ENCODE measurements at places on chromosomes 2 and 18. TPM values are rescaled to one million over a fixed set of nuclear protein-coding genes. Genes with fewer than 3 reads are reported as not detected.

- no peak overlapping the region for H3K27ac ChIP-seq
- H3K36me3 ChIP-seq: no peaks in the 10 kb centered on the region
- H3K27me3 ChIP-seq: peaks cover 7% of the 10 kb centered on the region
- H3K4me1 ChIP-seq: no peaks in the 10 kb centered on the region
Measured at GRCh38 chr2:7243276-7243675, 326.1 kb downstream of the RNF144A start.

- no peak for DNase-seq
- no peak overlapping the region for H3K4me3 ChIP-seq
- no peaks in the 10 kb centered on the region for H3K36me3 ChIP-seq
- no peaks in the 10 kb centered on the region for H3K27me3 ChIP-seq
- no peak overlapping the region for H3K27ac ChIP-seq
- H3K4me1 ChIP-seq: no peaks in the 10 kb centered on the region
Measured at GRCh38 chr2:230660294-230661060, 52.2 kb upstream of the CAB39 start.

DNA sequence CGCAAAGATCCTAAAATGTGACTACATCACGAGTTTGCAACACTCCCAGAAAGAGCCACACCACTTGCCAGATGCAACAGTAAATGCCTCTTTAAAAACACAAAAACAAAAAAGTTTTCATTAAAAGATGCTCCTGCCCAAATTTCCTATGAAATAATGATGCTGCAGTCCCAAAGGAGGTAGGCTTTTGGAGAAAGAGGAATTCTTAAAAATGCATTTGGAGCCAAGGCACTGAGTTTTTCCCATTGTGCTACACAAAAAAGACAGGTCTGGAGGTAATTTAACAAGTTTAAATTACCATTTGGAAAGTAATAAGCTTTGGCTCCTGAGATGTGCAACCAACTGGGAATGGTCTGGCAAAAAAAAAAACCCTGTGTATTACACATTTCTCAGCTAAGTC is 145.0 kb downstream of the PID1 start:
- H3K27me3 ChIP-seq: peaks cover 3% of the 10 kb centered on the region
- DNase-seq: no peak
- H3K4me3 ChIP-seq: no peak overlapping the region
- H3K36me3 ChIP-seq: no peaks in the 10 kb centered on the region
- H3K27ac ChIP-seq: no peak overlapping the region
- H3K4me1 ChIP-seq: no peaks in the 10 kb centered on the region

DNA sequence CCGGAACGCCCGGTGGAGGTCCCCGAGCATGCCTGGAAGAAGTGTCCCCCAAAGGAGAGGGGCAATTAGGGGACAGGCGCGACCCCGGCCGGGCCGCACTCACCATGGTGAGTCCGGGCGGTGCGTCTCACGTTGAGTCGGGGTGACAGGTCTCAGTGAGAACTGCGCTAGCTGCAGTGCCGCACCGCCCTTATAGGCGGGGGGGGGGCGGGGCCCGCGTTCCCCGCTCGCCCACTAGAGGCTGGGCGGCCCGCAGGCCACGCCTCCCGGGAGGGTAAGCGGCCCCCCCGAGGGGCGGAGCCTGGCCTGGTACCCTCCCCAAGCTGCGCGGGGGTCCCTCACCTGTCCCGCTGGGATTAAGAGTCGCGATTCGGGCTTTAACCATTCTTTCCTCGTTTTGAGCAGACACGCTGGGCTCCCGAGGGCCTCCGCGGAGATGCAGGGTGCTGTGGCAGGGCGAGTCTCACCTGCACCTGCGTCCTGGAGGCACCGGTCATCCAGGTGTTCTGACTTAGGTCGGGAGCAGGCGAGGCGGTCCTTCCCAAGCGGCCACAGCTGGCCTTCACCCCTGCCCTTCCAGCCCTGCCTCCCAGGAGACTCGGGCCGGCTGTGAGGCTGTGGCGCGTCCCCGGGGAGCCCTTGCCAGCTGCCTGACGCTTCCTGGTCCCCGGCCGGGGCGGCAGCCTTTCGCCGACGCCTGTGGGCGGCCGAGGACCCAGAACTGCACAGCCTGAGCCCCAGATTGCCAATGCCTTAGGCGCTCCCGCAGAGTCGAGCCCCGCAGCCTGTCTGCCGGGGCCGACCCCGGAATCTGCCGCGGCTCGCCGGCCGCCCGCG is at the start of gene TUBA4A:
TUBA4A (minus strand) TSS at position 166 of the 837 bp plus-strand sequence; CDS start at position 106, 60 bp downstream.
- DNase-seq: peak; percentile 90
- no peaks in the 10 kb centered on the region for H3K27me3 ChIP-seq
- H3K4me3 ChIP-seq: peak within 1 kb of the TSS; percentile 74
- H3K36me3 ChIP-seq: peaks cover 6% of the 10 kb centered on the region
- H3K4me1 ChIP-seq: peaks cover 38% of the 10 kb centered on the region

GRCh38 chr18:65498605-65499004 is 252.2 kb upstream of the CDH7 start:
- H3K4me1 ChIP-seq: no peaks in the 10 kb centered on the region
- H3K36me3 ChIP-seq: no peaks in the 10 kb centered on the region
- H3K27me3 ChIP-seq: no peaks in the 10 kb centered on the region
- H3K27ac ChIP-seq: no peak overlapping the region
- no peak overlapping the region for H3K4me3 ChIP-seq

GRCh38 chr2:44560352-44560751 is 198.6 kb downstream of the CAMKMT start:
- peak; percentile 58 for DNase-seq
- H3K4me3 ChIP-seq: no peak overlapping the region
- H3K36me3 ChIP-seq: no peaks in the 10 kb centered on the region
- no peaks in the 10 kb centered on the region for H3K27me3 ChIP-seq
- H3K27ac ChIP-seq: no peak overlapping the region
- H3K4me1 ChIP-seq: peaks cover 10% of the 10 kb centered on the region

GRCh38 chr2:73984203-73984921 is at the start of gene TET3:
Gene TET3, plus strand, starts transcription at chr2:73984910. Its CDS starts 1,494 bp downstream, at chr2:73986404.
- H3K27me3 ChIP-seq: no peaks in the 10 kb centered on the region
- peak within 1 kb of the TSS; percentile 98 for H3K27ac ChIP-seq
- H3K4me1 ChIP-seq: peaks cover 78% of the 10 kb centered on the region
- H3K36me3 ChIP-seq: peaks cover 4% of the 10 kb centered on the region

DNA sequence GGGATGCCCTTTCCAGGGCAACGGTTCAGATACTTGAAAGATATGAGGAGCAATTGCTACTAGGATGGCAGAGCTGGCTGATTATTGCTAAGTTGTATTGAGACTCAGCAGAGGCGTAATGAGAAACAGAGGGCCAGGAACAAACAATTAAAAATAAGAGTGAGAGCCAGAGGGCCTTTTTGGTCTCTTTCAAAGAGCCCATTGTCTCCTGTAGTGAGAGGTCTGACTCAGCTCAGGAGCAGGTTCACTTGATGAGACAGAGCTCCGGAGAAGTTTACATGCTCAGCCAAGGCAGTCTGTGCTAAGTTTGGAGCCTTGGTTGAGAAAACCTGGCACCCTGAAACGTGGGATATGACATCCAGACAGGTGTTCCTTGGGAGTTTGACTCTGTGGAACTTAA is 303.9 kb upstream of the DLGAP1 start:
- H3K36me3 ChIP-seq: no peaks in the 10 kb centered on the region
- H3K27me3 ChIP-seq: no peaks in the 10 kb centered on the region
- no peak for DNase-seq
- no peak overlapping the region for H3K27ac ChIP-seq
- H3K4me3 ChIP-seq: no peak overlapping the region

GRCh38 chr2:217611056-217611455 is 391.7 kb downstream of the TNS1 start:
- H3K27me3 ChIP-seq: peaks cover 33% of the 10 kb centered on the region
- H3K36me3 ChIP-seq: no peaks in the 10 kb centered on the region
- DNase-seq: no peak
- H3K4me3 ChIP-seq: no peak overlapping the region
- no peaks in the 10 kb centered on the region for H3K4me1 ChIP-seq

GRCh38 chr18:68797871-68798270 is at the start of gene CCDC102B:
Gene CCDC102B, plus strand, starts transcription at chr18:68798080. Its CDS starts 38,684 bp downstream, at chr18:68836764.
- peaks cover 19% of the 10 kb centered on the region for H3K4me1 ChIP-seq
- peak; percentile 52 for DNase-seq
- H3K4me3 ChIP-seq: peak within 1 kb of the TSS; percentile 9
- peak within 1 kb of the TSS; percentile 90 for H3K27ac ChIP-seq
- no peaks in the 10 kb centered on the region for H3K36me3 ChIP-seq

DNA sequence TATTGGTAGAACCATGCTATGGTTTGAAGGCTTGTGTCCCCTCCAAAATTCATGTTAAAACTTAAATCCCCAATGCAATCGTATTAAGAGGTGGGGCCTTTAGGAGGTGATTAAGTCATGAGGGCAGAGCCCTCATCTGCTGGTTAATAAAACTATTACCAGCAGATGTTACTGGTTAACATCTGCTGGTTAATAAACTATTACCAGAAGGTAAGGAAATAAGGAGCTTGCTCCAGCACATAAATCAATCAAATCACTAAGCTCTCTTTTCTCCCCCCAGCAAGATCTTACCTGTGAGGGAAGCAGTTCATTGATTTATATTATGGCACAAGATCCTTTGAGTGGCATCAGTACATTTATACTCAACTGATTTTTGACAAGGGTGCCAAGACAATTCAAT is 96.9 kb downstream of the AAK1 start:
- H3K27me3 ChIP-seq: no peaks in the 10 kb centered on the region
- H3K36me3 ChIP-seq: peaks cover 14% of the 10 kb centered on the region
- no peak for DNase-seq
- H3K4me3 ChIP-seq: no peak overlapping the region

- peaks cover 12% of the 10 kb centered on the region for H3K4me1 ChIP-seq
- no peak for DNase-seq
- no peak overlapping the region for H3K4me3 ChIP-seq
- no peak overlapping the region for H3K27ac ChIP-seq
Measured at GRCh38 chr2:143519521-143519920, 390.3 kb downstream of the ARHGAP15 start.

DNA sequence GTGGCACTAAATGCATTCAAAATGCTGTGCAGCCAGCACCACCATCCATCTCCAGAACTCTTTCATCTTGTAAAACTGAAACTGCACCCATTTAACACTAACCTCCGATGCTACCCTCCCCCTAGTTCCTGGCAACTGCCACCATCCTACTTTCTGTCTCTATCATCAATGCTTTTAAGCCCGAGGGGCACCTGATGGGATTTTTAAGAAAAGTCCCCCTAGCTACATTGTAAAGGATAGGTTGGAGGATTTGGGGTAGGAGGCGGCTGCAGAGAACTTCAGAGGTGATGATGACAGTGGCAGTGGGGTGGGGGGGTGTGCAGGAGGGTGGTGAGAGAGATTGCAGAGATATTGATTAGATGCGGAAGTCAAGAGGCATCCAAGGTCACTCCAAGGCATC is 10.8 kb upstream of the YWHAQ start:
- H3K27ac ChIP-seq: no peak overlapping the region
- no peak overlapping the region for H3K4me3 ChIP-seq
- H3K36me3 ChIP-seq: no peaks in the 10 kb centered on the region
- no peaks in the 10 kb centered on the region for H3K27me3 ChIP-seq
- H3K4me1 ChIP-seq: peaks cover 48% of the 10 kb centered on the region

GRCh38 chr2:20584045-20584398 is 66.9 kb downstream of the HS1BP3 start:
- H3K4me1 ChIP-seq: peaks cover 43% of the 10 kb centered on the region
- no peaks in the 10 kb centered on the region for H3K27me3 ChIP-seq
- no peaks in the 10 kb centered on the region for H3K36me3 ChIP-seq
- H3K27ac ChIP-seq: peak overlapping the region; percentile 45
- no peak overlapping the region for H3K4me3 ChIP-seq

- no peaks in the 10 kb centered on the region for H3K36me3 ChIP-seq
- H3K4me3 ChIP-seq: peak overlapping the region; percentile 30
- peaks cover 15% of the 10 kb centered on the region for H3K27me3 ChIP-seq
- DNase-seq: no peak
- no peak overlapping the region for H3K27ac ChIP-seq
- H3K4me1 ChIP-seq: 0 out of 2 replicates have a peak, but pooled peaks cover 8% of the 10 kb centered on the region
Measured at GRCh38 chr18:48408111-48408726, 964 bp downstream of the ZBTB7C start.

DNA sequence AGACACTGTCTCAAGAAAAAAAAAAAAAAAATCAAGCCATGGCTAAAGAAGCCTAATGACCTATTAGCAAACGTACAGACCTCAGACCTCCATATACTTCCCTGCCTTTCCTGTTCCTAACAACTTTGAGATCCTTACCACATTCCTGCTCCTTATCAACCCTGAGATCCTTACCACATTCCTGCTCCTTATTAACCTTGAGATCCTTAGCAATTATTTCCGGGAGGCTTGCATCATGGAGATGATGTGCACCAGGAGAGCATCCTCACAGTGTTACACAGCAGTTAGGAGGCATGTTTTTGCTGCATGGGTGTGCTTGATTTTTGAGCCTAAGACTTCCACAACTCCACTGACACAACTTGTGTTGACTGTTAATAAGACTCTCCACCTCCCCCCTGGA is 54.6 kb upstream of the RASGRP3 start:
- H3K27me3 ChIP-seq: no peaks in the 10 kb centered on the region
- no peak for DNase-seq
- peaks cover 8% of the 10 kb centered on the region for H3K4me1 ChIP-seq
- H3K4me3 ChIP-seq: no peak overlapping the region

DNA sequence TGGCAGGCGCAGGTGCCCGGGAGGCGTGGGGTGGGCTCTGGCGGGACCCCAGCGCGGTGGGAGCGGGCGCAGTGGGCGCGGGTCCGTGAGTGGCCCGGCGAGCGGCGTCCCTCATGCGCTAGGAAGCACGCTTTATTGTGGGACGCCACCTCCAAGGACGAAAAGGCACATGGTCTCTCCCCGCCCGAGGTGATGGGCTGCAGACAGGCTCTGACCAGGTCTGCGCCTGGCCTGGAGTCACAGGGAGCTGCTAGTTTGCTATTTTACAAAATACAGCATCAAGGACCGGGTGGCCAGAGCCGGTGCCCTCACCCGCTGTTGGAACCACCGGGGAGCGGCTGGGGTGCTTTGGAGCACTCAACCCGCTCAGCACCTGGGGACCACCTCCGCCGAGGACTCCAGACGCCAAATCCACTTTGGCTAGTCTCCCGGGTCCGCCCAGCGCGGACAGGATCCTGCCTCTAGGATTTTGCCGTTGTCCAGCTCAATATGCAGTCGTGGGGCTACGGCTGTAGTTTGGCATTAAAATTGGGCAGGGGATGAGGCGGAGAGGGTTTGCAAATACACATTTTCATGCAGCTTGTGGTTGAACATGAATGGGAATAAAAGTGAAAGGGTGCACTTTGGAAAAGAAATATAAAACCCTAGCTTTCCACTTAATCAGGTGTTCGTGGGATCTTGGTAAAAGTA is 65.4 kb downstream of the LRRFIP1 start:
- H3K27me3 ChIP-seq: no peaks in the 10 kb centered on the region
- peak; percentile 25 for DNase-seq
- no peaks in the 10 kb centered on the region for H3K36me3 ChIP-seq
- peaks cover 63% of the 10 kb centered on the region for H3K4me1 ChIP-seq
- H3K27ac ChIP-seq: peak overlapping the region; percentile 91

- no peak for DNase-seq
- no peak overlapping the region for H3K27ac ChIP-seq
- H3K4me3 ChIP-seq: no peak overlapping the region
- H3K27me3 ChIP-seq: peaks cover 40% of the 10 kb centered on the region
- no peaks in the 10 kb centered on the region for H3K4me1 ChIP-seq
- H3K36me3 ChIP-seq: no peaks in the 10 kb centered on the region
Measured at GRCh38 chr2:2321200-2321540, 9.9 kb downstream of the MYT1L start.

The WDSUB1 gene
- total RNA-seq: 3.5 TPM

The CD207 gene
- total RNA-seq: not detected

The RNF144A gene
- total RNA-seq: 13.1 TPM

The PAX8 gene
- total RNA-seq: 2.6 TPM

The ZC3H15 gene
- 58.2 TPM for total RNA-seq

The ADD2 gene
- 16.0 TPM for total RNA-seq

The CNTNAP5 gene
- not detected for total RNA-seq

The ZNF24 gene
- 10.4 TPM for total RNA-seq

The DSG4 gene
- 0.04 TPM for total RNA-seq

The CNNM4 gene
- 12.5 TPM for total RNA-seq

The NCKAP5 gene
- total RNA-seq: 3.2 TPM

The AFF3 gene
- 0.04 TPM for total RNA-seq

All from PC-3 (cell line).